CD4-positive, alpha-beta T cell treated with Interleukin-6 at 100 ng/mL for 8 hours (primary cell): ENCODE measurements at places on chromosomes 7 and 10.

DNA sequence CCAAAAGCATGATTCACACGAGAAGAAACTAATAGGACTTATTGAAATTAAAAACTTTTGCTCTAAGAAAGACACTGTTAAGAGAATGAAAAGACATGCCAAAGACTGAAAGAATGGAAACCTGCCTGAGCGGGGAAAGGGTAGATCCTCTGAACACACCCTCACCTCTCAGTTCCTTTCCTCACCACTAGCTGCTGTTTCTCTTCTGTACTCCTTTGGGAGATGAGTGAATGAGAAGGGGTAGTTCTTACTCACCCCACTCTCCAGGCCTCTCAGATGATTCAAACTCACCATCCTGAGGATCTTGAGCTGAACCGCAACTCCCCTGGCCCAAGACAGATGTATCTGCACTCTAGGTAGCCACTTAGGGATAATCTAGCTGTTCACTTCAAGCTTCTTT lies 41.9 kb downstream of the IQUB start:
- no peak for DNase-seq

DNA sequence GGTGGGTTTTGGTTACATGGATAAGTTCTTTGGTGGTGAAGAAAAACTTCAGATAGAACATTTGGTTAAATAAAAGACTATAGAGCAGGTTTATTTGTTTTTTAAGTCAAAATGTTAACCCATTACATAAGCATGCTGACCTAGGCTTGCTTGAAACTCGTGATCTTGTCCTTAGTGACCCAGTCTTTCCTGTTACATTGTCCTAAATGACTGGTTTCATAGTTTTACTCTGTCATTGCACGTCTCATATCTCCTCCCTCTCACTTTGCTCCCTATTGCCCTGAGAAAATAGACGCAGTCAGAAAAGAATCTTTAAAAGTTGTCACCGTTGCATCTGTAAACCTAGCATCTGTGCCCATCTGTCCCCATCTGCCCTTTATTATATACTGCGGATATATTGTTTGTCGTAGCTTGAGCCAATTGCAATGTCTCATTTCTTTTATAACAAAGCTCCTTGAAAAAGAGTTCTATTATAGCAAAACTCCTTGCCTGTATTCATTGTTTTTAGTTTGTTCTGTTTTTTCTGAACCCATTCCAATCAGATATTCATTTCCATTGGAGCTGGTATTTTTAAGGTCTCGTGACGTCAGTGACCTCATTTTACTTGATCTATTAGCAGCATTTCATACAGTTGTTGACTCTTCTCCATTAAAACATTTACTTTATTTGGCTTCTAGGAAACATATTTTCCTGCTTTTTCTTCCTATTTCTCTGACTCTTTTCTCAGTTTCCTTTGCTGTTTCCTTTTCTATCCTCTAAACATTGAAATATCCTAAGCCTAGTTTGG lies 57.3 kb downstream of the HELLS start:
- DNase-seq: no peak

DNA sequence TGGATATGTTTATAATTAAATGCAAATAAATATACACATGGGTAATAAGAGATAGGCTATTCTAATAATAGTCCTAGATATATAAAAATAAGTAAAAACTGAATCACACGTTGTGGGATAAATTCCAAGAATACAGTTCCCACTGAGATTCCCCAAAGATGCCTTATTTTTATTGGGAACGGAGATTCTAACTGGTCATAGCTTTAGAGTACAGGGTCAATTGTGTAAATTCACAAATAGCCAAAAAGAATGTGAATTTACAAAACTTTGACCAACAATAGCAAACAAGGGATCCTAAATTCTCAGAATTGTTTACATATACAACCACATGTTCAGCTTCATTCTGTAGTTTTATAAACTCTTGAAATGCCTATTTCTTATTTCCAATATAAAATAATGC lies 65.0 kb downstream of the VSTM4 start:
- DNase-seq: no peak

DNA sequence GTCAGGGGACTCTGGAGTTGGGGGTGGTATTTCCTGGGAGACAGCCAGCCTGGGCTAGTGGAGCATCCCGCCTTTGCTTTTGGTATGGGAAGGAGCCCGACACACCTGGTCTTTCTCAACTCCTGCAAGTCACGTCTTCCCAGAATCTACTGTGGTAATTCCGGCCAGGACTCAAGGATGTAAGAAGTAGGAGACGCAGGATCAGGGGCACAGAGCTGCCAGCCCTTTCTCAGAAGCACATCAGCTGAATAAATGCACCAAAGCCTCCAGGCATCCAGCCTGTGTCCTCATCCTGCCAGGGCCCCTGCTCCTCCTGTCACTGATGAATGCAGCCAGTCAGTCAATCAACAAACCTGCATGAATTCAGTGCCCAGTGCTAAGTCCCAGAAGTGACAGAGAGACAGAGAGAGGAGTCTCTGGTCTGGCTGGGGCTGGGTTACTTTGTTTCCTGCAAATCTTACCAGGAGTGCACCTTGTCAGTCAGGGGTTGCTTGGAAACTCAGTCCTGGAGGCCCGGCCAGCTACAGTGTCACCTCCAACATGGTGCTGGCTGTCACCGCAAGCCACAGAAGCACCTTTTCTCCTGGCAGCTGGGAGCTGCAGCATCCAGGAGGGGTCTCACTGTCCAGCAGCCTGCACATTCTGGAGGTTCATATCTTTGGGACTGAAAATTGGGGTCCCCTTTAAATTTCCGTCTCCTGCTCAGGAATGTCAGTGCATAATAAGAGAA lies 101.8 kb downstream of the PTPRE start:
- no peak for DNase-seq

DNA sequence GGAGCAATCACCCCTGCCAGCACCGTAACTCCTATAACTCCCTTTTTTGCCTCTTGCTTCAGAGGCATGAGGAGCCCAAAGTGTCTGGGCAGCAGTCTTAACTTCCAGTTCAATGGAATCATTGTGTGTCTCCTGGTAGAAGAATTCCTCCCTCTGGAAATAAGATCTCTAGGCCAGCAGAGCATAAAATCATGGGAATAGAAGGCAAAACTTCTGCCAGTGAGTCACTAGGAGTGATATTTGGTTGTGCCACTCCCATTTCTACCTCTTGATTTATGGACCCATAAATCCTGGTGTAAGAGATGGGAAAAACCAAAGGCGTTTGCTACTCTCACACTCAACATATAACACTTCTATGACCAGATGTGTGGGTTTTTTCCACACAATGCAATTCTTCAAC lies 104.9 kb upstream of the FAM180A start:
- DNase-seq: no peak

DNA sequence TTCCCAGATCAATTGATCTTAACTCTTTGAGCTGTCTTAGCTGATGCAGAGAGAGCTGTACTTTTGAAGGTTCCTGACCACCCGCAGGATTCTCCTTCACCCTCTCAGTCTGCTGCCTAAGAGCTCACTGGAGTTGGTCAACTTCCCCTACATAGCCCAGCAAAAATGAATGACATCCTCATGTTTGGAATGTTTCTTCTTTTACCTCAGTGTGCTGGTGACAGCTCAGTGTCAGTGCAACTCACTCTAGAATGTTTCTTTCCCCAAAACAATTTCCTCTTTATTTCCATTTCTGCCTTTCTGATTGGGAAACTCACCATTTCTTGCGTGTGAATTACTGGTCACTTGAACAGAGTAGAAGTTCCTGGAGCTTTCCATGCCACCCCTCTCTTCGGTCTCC lies 48.7 kb downstream of the LSMEM1 start:
- no peak for DNase-seq
